ENCODE measurements at places on chromosomes 4 and X.

GRCh38 chr4:22901631-22902030 lies 208.9 kb downstream of the GBA3 start:
- no peak for DNase-seq

GRCh38 chrX:54564936-54565335 lies 34.9 kb downstream of the GNL3L start:
- DNase-seq, result no peak

DNA sequence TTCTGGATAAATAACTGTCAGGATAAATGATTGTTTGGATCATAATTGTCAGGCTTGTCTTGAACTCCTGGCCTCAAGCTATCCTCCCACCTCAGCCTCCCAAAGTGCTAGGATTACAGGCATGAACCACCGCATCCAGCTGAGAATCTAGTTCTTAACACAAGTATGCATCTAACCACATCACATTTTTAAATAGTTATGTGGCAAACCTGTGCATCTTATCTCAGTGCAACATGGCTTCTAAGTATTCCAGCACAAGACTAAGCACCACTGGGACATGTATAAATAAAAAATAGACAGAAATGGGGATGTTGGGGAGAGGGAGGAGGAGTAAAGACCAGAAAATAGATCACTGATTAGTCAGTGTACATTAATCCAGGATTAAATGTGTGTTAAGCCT lies 74.7 kb upstream of the TBL1X start:
- no peak for DNase-seq

- no peak for DNase-seq
Observed at GRCh38 chrX:6291444-6291843, 62.8 kb upstream of the NLGN4X start.

DNA sequence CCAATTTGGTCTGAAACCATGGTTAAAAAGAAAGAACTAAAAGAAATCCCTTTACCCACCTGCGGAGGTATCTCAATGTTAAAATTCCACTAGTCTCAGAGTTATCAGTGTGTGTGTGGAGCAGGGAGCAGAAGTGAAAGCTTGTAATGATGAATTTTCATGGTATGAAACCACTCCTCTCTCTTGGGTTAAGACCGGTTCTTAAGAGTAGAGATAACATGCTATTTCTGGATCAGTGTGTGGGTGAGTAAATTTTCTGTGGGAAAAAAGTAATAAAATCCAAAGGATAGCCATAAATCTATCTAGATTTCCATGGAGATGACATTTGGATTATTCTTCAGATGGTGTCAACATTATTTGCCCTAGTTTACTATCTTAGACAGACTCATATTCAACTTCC lies 3.2 kb downstream of the FGF13 start:
- no peak for DNase-seq

DNA sequence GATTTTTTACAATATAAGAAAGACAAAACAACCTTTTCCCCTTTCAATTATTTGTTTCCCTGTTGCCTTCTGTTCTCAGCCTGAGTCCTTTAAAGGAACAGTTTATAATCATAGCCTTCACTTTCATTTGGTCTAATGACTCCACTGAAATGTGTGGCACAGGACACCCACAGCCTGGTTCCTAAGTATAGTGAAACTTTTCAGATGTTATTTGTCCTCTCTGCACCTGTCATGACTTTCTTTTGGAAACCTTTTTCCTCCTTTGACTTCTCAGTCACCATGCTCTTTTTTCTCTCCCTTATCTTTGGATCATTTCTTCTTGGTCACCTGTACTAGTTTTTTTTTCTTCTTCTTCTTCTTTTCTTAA lies 237.8 kb upstream of the ANXA3 start:
- DNase-seq, result no peak

Data from hematopoietic multipotent progenitor cell treated with erythropoietin and hydrocortisone succinate and interleukin-3 and kit ligand, for 8 days (in vitro differentiated cells).